ENCODE measurements at places on chromosomes 13 and 19.

- DNase-seq: no peak
These were observed 66.6 kb upstream of the C1QTNF9B start for GRCh38 chr13:23963947-23964346.

DNA sequence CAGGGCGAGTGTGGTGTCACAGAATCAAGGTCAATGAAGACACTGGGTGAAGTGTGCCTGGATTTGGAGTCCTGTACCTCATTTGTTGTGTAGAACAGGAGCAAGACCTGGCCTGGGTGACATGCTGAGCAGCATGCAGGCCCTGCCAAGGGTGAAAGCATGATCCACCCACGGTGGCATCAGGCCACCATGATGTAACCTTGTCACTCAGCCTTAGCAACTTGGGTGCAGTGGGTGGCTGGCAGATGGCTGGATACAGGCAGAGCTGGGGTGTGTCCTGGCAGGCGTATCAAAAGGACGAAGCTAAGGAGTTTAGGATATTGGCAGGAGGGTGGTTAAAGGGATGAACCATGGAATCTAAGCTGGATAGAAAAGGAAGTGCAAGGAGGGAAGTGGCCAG, 10.3 kb downstream of the THSD1 start:
- DNase-seq: no peak

- no peak for DNase-seq
These were observed 10.6 kb downstream of the CCDC8 start for GRCh38 chr19:46402725-46403124.

GRCh38 chr13:95982144-95982543, 71.1 kb downstream of the UGGT2 start:
- DNase-seq: no peak

GRCh38 chr13:99307247-99307646, at the start of gene GPR183:
Gene GPR183 (minus strand): TSS chr13:99307399. CDS start chr13:99296145, 11,254 bp downstream.
- DNase-seq: no peak

- DNase-seq: no peak
These were observed 1.2 kb downstream of the PRKCG start for GRCh38 chr19:53883231-53883661.
